ENCODE measurements at places on chromosomes 16 and 17. TPM values are rescaled to one million over a fixed set of nuclear protein-coding genes. Genes with fewer than 3 reads are reported as not detected.

The DHX40 gene
- total RNA-seq = 59.7 TPM

The UTP18 gene
- total RNA-seq = 28.9 TPM

The GAST gene
- total RNA-seq = not detected

The PITPNM3 gene
- total RNA-seq = 0.61 TPM

The ETV4 gene
- 1.1 TPM for total RNA-seq

The KRT12 gene
- total RNA-seq = not detected

The PRR35 gene
- total RNA-seq = 0.32 TPM

The TLCD2 gene
- 5.2 TPM for total RNA-seq

The ERN2 gene
- not detected for total RNA-seq

The HOXB6 gene
- total RNA-seq = 3.9 TPM

Measured in hair follicle dermal papilla cell (primary cell).